NAMALWA (cell line): ENCODE measurements at places on chromosomes 5 and 9.

GRCh38 chr5:5046680-5047502 is 93.2 kb upstream of the ADAMTS16 start:
- no peak for DNase-seq

- DNase-seq: no peak
These were observed 22.8 kb downstream of the RGS3 start for GRCh38 chr9:113486327-113486726.

GRCh38 chr9:14961372-14962068 is 51.3 kb upstream of the FREM1 start:
- peak; percentile 6 for DNase-seq

DNA sequence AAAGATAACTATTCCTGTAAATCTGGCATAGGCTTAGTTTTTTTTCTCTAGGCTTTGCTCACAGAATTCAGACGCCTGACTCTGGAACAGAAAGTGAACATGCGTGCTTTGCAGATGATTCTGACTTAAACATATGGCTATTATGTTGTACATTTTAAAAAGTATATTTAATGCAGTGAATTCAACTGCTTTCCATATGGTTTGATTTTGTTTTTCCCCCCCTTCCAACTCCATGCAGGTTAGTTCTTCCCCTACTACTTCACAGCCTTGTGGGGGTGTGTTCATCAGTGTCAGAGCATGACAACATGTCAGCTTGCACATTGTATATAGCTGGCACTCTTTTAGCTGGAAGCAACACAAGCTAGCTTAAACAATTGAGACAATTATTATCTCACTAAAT is 226.8 kb downstream of the TMEM167A start:
- DNase-seq: no peak

DNA sequence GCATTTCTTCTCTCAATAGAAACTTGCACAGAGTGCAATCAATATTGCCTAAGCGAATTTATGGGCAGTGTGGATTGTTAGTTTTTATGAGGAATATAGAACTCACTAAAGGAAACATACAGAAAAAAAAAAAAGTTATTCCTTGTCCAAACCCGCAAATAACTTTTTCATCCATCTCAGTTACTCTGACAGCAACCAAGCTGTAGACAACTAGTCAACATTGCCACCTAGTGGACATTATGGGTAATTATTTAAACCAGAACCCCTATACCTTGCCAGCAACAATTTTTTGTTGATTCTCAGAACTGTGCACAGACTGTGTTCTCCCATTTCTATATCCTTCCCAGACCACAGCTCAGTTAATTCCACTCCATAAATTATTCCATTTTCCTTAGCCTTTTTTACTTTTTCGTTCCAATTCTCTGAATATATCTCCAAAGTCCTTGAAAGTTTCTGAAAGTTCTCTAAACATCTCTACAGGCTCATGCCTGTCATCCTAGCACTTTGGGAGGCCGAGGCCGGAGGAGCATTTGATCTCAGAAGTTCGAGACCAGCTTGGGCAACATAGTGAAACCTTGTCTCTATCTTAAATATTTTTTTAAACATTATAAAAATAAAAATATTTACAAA is 2.6 kb upstream of the AFAP1L1 start:
- DNase-seq: peak; percentile 69

DNA sequence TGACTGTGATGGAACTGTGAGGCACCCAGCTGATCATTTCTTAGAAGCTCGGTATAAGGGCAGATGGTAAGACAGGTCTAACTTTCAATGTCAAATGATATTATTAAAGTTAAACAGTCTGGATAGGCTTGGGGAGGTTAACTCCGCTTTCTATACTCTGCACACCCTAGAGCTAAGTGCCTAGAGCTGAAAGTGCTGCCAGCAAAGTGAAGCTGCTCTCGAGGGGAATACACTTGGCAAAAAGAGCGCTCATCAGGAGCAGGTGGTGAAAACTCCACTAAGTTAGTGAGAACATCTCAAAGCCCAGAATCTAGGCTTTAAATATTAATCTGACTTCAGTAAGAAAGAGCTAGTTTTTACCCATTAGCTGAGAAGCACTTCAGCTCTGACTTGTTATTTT is 349.6 kb upstream of the SLC30A5 start:
- DNase-seq: no peak

DNA sequence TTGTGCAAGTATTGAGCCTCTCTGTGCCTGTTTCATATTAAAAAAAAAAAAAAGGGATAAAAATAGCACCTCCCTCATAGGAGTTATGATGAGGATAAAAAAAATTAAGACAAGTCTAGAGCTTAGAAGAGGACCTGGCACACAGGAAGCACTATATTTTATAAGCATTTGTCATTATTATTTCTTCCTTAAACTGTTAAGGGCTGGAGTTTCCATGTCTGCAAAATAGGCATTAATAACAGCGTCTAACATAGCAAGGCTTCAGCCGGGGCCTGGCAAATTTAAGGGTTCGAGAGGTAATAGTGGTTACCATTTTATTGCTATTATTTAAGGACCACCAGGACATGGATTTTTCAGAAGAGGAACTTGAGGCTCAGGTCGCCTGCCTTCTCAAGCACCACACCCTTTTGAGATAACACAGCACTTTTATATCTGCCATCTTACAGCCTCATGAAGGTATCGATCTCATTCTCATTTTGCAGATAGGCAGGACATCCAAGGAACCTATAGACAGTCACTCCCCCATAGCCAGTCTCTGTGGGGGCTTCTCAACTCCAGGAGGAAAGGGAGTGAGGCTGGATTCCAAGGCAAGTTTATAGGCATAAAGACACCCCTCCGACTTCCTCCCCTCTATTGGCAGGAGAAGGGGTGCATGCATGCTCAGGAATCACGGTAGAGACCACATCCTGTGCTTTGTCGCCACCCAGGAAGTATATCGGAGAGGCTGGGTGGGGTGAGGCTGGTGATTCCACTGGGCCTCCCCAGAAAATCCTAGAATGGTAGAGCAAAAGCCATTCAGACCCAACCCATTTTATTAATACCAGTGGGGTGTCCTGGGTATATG is 2.4 kb downstream of the ANXA6 start:
- DNase-seq: peak; percentile 38

DNA sequence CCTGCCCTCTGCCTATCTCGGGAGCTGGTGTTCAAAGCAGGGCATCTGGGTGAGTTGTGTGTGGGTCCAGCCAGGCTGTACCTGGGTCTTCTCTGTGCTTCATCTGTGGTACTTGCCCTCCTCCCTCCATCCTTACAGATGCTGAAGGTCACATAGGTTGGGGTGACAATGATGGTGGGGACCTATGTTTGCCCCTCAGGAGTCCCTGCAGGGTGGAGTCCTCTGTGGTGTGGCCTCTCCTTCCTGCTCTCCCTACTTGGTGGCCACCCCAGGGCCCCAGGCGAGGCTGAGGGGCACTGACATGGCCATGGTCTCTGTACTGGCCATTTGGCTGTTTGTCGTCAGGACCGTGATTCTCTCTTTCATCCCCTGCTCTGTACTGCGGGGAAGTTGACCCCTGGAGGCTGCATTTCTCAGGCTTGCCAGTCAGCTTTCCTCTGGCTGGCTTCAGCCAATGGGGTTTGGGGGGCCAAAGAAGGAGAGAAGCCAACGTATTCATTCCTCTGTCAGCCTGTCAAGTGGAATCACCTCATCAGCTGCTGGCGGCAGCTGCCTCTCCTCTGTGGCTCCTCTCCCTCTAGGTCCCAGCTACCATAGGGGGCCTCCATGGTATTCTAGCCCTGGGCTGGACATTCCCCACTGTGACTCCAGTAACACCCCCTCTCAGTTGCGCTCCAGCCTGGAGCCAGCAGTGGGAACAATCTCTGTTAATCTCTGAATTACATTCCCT is 4.6 kb downstream of the DCANP1 start:
- no peak for DNase-seq

- peak; percentile 19 for DNase-seq
These were observed 678 bp downstream of the SLC26A2 start for GRCh38 chr5:149961186-149961685.

DNA sequence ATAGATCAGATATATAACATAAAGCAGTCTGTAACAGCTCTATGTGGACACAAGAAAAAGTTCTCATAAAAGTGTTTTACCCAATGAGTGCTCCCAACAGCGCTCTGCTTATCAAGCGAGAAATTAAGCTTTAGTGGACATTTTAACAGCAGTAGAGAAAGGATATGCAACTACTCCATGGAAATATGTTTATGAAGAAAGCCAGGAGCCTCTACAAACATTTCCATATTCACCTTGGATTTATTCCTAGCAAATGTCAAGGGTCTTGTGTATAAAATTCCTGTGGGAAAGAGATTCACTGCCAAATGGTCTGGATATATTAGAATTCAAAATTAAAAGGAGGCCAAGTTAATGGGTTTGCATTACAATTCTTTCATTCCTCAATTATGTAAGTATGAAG is 66.5 kb downstream of the DTWD2 start:
- DNase-seq: no peak

DNA sequence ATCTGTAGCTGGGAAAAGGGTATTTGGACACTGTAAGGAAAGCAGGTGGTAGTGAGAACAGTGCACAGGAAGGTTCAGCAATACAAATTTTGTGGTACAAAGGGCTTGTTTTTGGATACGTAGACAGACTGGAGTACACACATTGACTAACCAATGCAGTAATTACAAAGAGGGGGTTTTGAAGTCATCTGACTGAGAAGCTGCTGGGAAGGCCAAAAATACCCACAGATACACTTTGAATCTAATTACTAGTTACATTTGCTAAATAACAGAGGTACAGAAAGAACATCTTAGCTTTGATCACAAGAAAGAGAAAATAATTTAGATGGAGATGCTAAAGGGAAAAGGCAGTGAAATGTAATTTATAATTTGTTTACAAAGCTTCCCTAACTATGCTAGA is 45.9 kb downstream of the PKD2L2 start:
- DNase-seq: no peak

GRCh38 chr5:168598639-168599038 is 19.5 kb upstream of the PANK3 start:
- DNase-seq: no peak

- DNase-seq: no peak
These were observed 3.9 kb upstream of the ISCA1 start for GRCh38 chr9:86286278-86286677.

DNA sequence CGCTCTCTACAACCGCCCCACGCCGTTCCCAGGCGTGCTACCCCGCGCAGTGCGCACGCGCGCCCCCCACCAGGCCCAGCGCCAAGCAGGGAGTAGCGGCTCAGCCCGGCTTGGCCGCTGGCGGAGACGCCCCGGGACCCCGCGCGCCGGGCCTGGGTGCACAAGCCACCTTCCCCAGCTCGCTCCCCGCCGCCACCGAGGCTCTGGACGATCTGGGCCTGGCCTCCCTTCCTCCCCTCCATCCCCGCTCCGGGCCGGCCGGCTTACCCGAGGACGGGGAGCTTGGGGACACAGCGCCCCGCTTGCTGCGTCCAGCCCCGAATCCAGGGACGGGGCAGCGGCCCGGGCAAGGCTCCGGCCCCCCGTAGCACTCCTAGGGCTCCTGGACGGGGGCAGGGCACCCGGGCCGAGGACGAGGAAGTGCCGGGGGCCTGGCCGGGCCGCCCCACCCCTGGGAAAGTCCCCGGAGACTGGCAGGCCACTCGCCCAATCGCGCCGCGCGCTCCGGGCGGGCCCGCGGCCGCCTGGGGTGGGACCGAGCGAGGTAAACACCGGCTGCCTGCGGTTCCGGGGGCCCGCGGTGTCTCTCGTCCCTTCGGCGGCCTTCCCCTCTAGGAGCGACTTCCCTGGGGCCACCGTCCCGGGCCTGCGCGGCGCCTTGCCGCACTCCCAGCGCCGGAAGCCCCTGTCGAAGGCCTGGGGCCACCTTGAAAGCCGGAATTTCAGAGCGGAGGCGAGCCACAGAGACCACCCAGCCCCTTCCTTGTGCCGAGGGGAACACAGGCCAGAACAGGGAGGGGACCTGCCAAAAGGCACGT is at the start of gene TNIP1:
Gene TNIP1, minus strand, starts transcription at position 422 of the 818 bp plus-strand sequence. CDS start 15,939 bp downstream, outside the sequence.
- peak; percentile 93 for DNase-seq

- DNase-seq: no peak
These were observed 5.4 kb upstream of the GNE start for GRCh38 chr9:36263683-36264082.

- DNase-seq: no peak
These were observed 43.9 kb upstream of the ASS1 start for GRCh38 chr9:130400870-130401269.

DNA sequence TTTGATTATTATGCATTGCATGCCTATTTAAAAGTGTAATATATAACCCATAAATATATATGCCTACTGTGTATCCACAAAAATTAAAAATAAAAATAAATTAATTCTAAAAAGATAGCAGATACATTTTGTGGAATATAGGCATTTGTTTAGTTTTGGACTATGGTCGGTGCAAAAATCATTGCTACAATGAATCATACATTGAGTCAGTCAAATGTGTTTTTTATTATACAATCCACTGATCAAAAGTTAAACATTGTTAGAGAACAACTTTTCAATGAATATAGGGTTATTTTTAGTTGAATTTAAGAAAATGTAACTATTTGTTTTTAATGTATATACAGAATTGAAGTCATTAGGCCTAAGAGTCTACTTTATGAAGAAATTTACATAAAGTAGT is 885.9 kb downstream of the EFNA5 start:
- no peak for DNase-seq

GRCh38 chr5:125607018-125607417 is 816.2 kb upstream of the GRAMD2B start:
- no peak for DNase-seq

DNA sequence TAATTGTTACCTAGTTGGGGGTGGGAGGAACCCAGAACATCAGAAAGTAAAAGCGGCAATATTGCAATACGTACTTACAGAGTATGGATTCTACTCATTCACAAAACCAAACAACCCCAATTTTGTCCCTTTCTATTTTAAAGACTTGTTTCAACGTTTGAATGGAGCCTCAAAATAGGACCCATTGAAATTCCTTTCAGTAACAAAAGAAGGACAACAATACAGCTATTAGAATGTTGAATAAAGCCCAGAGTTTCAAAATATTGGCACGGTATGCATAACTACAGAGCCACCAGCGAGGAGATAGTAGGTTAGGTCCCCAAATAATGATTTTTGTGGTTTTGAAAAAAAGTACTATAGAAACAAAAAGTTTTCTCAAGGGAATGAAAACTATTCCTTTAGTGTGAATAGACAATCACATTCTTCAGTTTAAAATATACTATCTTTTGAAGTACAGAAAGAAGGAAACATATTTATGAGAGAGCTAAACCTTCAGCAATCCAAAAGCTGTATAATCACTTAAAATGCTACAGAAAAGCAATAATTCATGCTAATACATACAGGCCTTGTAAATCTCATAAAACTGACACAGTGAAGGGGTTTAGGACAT is 235.5 kb downstream of the RFX3 start:
- DNase-seq: no peak

- no peak for DNase-seq
These were observed 10.1 kb downstream of the FBXL7 start for GRCh38 chr5:15510092-15510491.

DNA sequence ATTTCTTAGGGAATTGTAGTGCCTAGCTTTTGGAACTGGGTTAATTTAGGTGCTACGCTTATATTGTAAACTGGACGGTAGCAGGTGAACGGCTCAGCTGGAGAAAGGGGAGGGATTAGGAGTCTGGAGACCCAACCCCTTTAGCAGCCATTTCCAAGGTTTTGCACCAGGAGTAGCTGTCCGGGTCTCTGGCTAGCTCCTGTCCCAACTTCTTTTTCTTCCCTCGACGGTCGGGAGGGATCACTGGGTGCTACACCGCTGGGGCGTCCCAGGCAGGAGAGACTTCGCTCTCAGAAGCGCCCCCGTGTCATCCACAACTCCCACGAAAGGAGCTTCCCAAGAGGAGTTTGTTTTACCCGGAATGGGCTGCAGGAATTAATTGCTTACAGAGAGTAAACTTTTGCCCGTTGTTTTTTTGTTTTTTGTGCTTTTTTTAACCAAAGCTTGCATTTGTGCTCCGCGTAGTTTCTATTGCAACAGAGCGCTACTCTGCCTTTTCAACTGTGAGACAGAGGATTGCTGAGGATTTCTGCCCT is 1640.9 kb upstream of the C9orf72 start:
- DNase-seq: no peak
